ENCODE measurements at places on chromosomes 3 and 15. TPM values are rescaled to one million over a fixed set of nuclear protein-coding genes. Genes with fewer than 3 reads are reported as not detected.
A peak's percentile ranks its signal among the peaks of the same experiment; 100 is the strongest.

Gene FAM81A
- 1.0 TPM for total RNA-seq

Gene MLF1
- total RNA-seq, result 12.2 TPM

Gene PSTPIP1
- not detected for total RNA-seq

Gene SCN10A
- total RNA-seq, result not detected

Gene ARPIN
- 26.4 TPM for total RNA-seq

Gene PLA2G4E
- not detected for total RNA-seq

Gene HCLS1
- 2.9 TPM for total RNA-seq

Gene TSPAN3
- total RNA-seq, result 312 TPM

Gene ZDHHC23
- total RNA-seq, result 4.2 TPM

DNA sequence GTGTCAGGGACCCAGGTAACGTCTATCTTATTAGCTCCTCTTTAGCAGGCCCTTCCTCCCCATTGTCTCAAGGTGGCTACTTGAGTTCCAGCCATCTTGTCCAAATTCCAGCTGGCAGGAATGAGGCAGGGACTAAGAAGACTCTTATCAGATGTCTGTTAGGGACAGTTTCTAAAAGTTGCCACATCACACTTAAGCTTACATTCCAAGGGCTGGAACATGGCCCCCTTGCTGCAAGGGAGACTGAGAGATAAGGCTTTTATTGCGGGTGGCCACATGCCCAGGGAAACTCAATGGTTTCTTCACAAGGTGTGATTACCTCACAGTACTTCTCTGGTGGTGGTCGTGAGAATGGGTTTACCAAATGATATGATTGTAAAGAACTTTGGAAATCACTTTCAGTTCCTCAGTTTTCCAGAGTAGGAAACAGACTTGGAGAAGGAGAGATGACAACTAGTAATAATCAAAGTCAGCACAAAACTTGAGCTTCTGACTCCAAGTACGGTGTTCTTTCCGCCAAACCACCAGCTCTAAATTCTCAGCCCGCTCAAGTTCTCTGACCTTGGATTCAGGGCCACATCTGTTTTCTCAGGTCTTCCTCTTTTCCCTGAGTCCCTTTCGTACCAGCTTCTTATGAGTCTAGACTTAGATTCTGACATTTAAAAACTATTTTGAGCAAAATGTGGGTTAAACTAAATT is 14.2 kb downstream of the PDIA5 start:
- no peak for DNase-seq
- H3K4me1 ChIP-seq, result peaks cover 40% of the 10 kb centered on the region
- H3K36me3 ChIP-seq, result no peaks in the 10 kb centered on the region
- H3K27ac ChIP-seq, result no peak overlapping the region

GRCh38 chr3:184259878-184260723 is 1.3 kb downstream of the CAMK2N2 start:
- peaks cover 76% of the 10 kb centered on the region for H3K27me3 ChIP-seq
- H3K36me3 ChIP-seq, result peaks cover 14% of the 10 kb centered on the region
- H3K27ac ChIP-seq, result no peak overlapping the region
- peak; percentile 68 for DNase-seq
- peaks cover 15% of the 10 kb centered on the region for H3K4me1 ChIP-seq

DNA sequence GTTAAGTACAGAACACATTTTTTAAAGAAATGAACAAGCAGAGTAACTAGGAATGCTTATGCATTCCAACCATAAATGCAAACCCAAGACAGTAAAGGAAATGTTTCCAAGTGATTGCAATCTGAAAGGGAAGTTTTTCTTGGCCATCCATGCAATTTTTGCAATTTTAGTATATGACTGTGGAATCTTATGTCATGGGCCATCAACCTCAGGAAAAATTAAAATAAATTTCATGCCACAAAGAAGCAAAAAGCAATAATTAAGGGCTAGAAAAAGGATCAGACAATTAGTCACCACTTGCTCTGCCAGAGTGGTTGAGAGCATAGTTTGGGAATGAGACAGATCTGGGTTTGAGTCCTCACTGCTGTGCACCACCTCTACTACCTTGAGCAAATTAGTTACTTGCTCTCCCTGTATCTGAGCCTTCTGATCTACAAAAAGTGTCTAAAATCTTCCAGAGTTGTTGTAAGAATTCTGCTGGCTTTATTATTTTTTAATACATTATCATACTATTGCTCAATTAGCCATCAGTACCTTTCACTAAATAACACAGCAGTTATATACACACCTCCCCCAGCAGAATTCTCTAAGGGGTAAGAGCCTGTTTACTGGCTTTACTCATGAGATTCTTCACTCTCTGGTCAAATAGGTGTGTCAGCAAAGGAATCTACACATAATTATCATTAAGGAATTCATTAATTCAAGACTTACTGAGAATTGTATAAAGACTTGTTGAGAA is 49.7 kb upstream of the FBN1 start:
- no peak overlapping the region for H3K4me3 ChIP-seq
- no peaks in the 10 kb centered on the region for H3K4me1 ChIP-seq
- H3K36me3 ChIP-seq, result no peaks in the 10 kb centered on the region
- no peak overlapping the region for H3K27ac ChIP-seq
- H3K27me3 ChIP-seq, result no peaks in the 10 kb centered on the region

- no peaks in the 10 kb centered on the region for H3K27me3 ChIP-seq
- H3K27ac ChIP-seq, result peak overlapping the region; percentile 68
- no peak overlapping the region for H3K4me3 ChIP-seq
- H3K4me1 ChIP-seq, result peaks cover 60% of the 10 kb centered on the region
- DNase-seq, result no peak
Observed at GRCh38 chr3:71164881-71165280, 418.6 kb downstream of the FOXP1 start.

- no peaks in the 10 kb centered on the region for H3K27me3 ChIP-seq
- H3K36me3 ChIP-seq, result no peaks in the 10 kb centered on the region
- DNase-seq, result no peak
- H3K27ac ChIP-seq, result no peak overlapping the region
- H3K4me1 ChIP-seq, result peaks cover 22% of the 10 kb centered on the region
- H3K4me3 ChIP-seq, result no peak overlapping the region
Observed at GRCh38 chr3:151877269-151877668, 3.8 kb downstream of the SUCNR1 start.

DNA sequence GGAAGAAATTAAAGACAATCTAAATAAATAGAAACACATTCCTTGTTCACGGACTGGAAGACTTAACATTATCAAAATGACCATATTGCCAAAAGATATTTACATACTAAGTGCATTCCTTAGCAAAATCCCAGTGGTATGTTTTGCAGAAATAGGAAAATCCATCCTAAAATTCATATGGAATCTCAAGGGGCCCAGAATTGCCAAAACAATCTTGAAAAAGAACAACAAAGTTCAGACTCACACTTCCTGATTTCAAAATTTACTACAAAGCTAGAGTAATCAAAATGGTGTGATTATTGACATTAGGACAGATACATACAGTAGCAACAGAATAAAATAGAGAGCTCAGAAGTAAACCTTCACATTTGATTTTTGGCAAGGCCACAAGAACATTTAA is 515.5 kb downstream of the OCA2 start:
- no peak overlapping the region for H3K4me3 ChIP-seq
- H3K27me3 ChIP-seq, result peaks cover 20% of the 10 kb centered on the region
- H3K36me3 ChIP-seq, result no peaks in the 10 kb centered on the region
- DNase-seq, result no peak

- H3K4me1 ChIP-seq, result peaks cover 32% of the 10 kb centered on the region
- DNase-seq, result no peak
- H3K36me3 ChIP-seq, result no peaks in the 10 kb centered on the region
- H3K27ac ChIP-seq, result no peak overlapping the region
- H3K4me3 ChIP-seq, result no peak overlapping the region
Observed at GRCh38 chr15:70477750-70478250, 285.6 kb downstream of the UACA start.

DNA sequence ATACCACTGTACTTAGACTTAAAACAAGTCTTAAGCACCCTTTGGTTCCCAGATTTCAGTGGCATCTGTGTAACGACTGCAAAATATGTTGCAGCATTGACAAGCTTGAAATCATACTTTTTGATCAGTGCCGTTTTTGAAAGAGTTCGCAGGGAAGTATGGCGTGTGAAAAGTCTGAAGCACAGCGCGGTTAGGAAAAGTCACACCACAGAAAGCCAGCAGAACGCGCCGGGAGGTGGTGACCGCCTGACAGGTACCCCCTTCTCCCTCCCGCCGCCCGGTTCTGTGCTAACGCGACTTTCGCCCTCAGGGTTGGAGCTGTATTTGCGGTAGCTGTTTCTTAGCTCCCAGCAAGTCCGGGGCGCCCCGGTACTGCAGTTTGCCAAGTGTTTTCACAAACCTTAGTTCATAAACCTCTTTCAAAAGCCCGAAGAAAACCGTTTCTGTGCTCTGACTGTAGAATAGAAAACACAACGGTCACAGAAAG is 481 bp upstream of the CRYBG3 start:
- H3K27ac ChIP-seq, result peak overlapping the region; percentile 59
- peak overlapping the region; percentile 97 for H3K4me3 ChIP-seq
- peaks cover 15% of the 10 kb centered on the region for H3K4me1 ChIP-seq

- H3K36me3 ChIP-seq, result no peaks in the 10 kb centered on the region
- H3K4me1 ChIP-seq, result no peaks in the 10 kb centered on the region
- no peak overlapping the region for H3K27ac ChIP-seq
Observed at GRCh38 chr3:46206282-46207015, 1.7 kb downstream of the CCR1 start.

DNA sequence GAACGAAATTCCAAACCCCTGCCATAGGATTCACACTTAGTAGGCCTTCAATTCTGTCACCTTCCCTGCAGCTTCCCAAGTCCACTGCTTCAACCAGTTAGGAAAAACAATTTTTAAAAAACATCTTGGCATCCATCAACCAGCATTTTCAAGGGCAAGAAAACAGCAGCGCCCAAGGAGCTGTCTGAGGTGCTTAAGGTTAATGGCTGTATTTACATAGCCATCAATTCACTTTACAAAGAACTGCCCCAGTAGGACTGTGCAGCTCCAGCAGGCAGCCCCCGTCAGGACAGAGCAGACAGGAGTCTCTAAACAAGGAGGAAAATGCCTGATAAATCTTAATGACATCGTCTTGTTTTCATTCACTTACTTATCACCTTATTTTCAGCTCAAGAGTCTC is 13.3 kb downstream of the TAFA4 start:
- no peak overlapping the region for H3K4me3 ChIP-seq
- DNase-seq, result peak; percentile 41
- H3K36me3 ChIP-seq, result no peaks in the 10 kb centered on the region
- no peaks in the 10 kb centered on the region for H3K4me1 ChIP-seq
- peaks cover 82% of the 10 kb centered on the region for H3K27me3 ChIP-seq
- H3K27ac ChIP-seq, result no peak overlapping the region

- H3K4me1 ChIP-seq, result peaks cover 13% of the 10 kb centered on the region
- no peak for DNase-seq
- H3K27ac ChIP-seq, result no peak overlapping the region
- no peaks in the 10 kb centered on the region for H3K27me3 ChIP-seq
- no peaks in the 10 kb centered on the region for H3K36me3 ChIP-seq
Observed at GRCh38 chr3:61617651-61618050, 56.3 kb downstream of the PTPRG start.

- peaks cover 33% of the 10 kb centered on the region for H3K27me3 ChIP-seq
- no peak for DNase-seq
- H3K27ac ChIP-seq, result no peak overlapping the region
- H3K4me3 ChIP-seq, result no peak overlapping the region
- no peaks in the 10 kb centered on the region for H3K4me1 ChIP-seq
Observed at GRCh38 chr3:108835101-108835500, 12.5 kb downstream of the TRAT1 start.

GRCh38 chr3:148030975-148031374 is 621.8 kb downstream of the ZIC1 start:
- no peak overlapping the region for H3K4me3 ChIP-seq
- no peaks in the 10 kb centered on the region for H3K36me3 ChIP-seq
- no peak overlapping the region for H3K27ac ChIP-seq
- H3K4me1 ChIP-seq, result no peaks in the 10 kb centered on the region
- no peak for DNase-seq

GRCh38 chr3:189262746-189263145 is 91.0 kb downstream of the TPRG1 start:
- no peak overlapping the region for H3K27ac ChIP-seq
- no peak overlapping the region for H3K4me3 ChIP-seq
- DNase-seq, result no peak
- no peaks in the 10 kb centered on the region for H3K36me3 ChIP-seq

- H3K4me3 ChIP-seq, result no peak overlapping the region
- H3K36me3 ChIP-seq, result no peaks in the 10 kb centered on the region
- H3K27me3 ChIP-seq, result no peaks in the 10 kb centered on the region
- peaks cover 16% of the 10 kb centered on the region for H3K4me1 ChIP-seq
- no peak overlapping the region for H3K27ac ChIP-seq
- DNase-seq, result no peak
Observed at GRCh38 chr3:26657348-26657976, 34.9 kb downstream of the LRRC3B start.

DNA sequence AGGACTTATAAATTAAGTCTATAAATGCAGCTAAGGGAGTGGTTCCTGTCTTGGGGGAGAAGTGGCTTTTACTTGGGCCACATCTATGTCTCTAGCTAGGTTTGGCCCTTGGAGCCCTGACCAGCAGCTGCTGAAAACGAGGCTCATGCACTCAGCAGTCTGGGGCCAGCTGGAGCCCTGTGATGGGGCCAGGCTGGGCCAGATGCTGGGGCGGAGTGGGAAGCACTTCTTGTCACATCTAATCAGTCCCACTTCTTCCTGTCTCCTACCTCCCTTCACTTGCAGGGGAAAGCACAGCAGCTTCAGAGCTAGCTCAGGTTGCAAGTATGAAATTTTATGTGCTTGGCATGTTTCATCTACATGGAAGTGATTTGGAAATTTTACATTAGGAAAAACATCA is 209.9 kb upstream of the ROPN1 start:
- no peak overlapping the region for H3K27ac ChIP-seq
- no peak for DNase-seq
- no peak overlapping the region for H3K4me3 ChIP-seq
- peaks cover 27% of the 10 kb centered on the region for H3K4me1 ChIP-seq
- no peaks in the 10 kb centered on the region for H3K36me3 ChIP-seq
- no peaks in the 10 kb centered on the region for H3K27me3 ChIP-seq

- H3K27me3 ChIP-seq, result no peaks in the 10 kb centered on the region
- H3K27ac ChIP-seq, result no peak overlapping the region
- peaks cover 8% of the 10 kb centered on the region for H3K4me1 ChIP-seq
Observed at GRCh38 chr3:13004376-13004775, 68.9 kb downstream of the IQSEC1 start.

DNA sequence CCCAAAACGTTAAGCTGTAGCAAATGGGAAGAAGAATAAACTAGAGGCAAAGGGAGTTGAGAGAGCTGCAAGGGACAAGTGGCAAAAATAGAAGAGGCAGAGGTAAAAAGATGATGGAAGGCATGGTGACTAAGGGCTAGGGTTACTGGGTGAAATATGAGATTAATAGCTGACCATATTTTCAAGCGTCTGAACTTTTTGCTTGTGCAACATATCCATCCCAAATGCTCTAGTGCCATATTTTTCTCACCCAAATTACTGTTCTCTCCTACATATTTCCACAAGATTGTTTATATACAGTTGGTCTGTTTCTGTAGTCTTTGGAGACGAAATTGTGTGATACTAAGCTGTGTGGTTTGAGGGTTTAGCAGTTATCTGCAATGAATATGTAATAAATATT is 145.5 kb downstream of the GMNC start:
- peaks cover 19% of the 10 kb centered on the region for H3K4me1 ChIP-seq
- no peaks in the 10 kb centered on the region for H3K27me3 ChIP-seq
- no peak for DNase-seq
- H3K4me3 ChIP-seq, result no peak overlapping the region
